Dermis blood vessel endothelial cell (primary cell): ENCODE measurements at places on chromosomes 11 and 22. TPM values are rescaled to one million over a fixed set of nuclear protein-coding genes. Genes with fewer than 3 reads are reported as not detected.

Gene GPR83
- not detected in 2 replicates for total RNA-seq

Gene IGSF22
- total RNA-seq = 0.19 TPM in 1 of 2 replicates, not detected in the other

Gene PIK3IP1
- total RNA-seq = 15.4 and 17.2 TPM in 2 replicates

Gene CREB3L1
- 0.33 and 0.68 TPM in 2 replicates for total RNA-seq

Gene SFI1
- 17.9 and 23.6 TPM in 2 replicates for total RNA-seq

Gene SERPING1
- total RNA-seq = 0.19 and 0.85 TPM in 2 replicates

Gene MIOX
- not detected in 2 replicates for total RNA-seq

Gene CHRM1
- total RNA-seq = not detected in 2 replicates

Gene TSPAN4
- total RNA-seq = 167 and 179 TPM in 2 replicates

Gene NLRP14
- not detected in 2 replicates for total RNA-seq

Gene SMIM35
- total RNA-seq = not detected in 2 replicates

Gene KLHL35
- total RNA-seq = 0.85 and 1.5 TPM in 2 replicates

Gene SYTL2
- total RNA-seq = 1.7 and 2.0 TPM in 2 replicates

Gene OR2D2
- 0.17 TPM in 1 of 2 replicates, not detected in the other for total RNA-seq

Gene MS4A13
- total RNA-seq = not detected in 2 replicates

Gene DMC1
- total RNA-seq = 0.85 and 1.8 TPM in 2 replicates

Gene PLAAT3
- 59.1 and 85.3 TPM in 2 replicates for total RNA-seq

Gene ELP4
- total RNA-seq = 17.5 and 18.9 TPM in 2 replicates

Gene RAD9A
- 5.2 and 5.6 TPM in 2 replicates for total RNA-seq

Gene APOL4
- 2.4 and 3.1 TPM in 2 replicates for total RNA-seq

Gene OR52H1
- total RNA-seq = not detected in 2 replicates

Gene B3GAT3
- total RNA-seq = 16.2 and 18.2 TPM in 2 replicates

Gene KRTAP5-8
- total RNA-seq = not detected in 2 replicates

Gene IGLL1
- total RNA-seq = not detected in 2 replicates

Gene WNT11
- total RNA-seq = 0.09 TPM in 1 of 2 replicates, not detected in the other

Gene CCS
- total RNA-seq = 27.2 and 33.5 TPM in 2 replicates

Gene MPEG1
- total RNA-seq = not detected in 2 replicates

Gene SAA1
- total RNA-seq = 0.98 and 3.1 TPM in 2 replicates

Gene OR8A1
- not detected in 2 replicates for total RNA-seq

Gene MAPK8IP2
- 0.34 and 0.51 TPM in 2 replicates for total RNA-seq

Gene CASP5
- total RNA-seq = not detected in 2 replicates

Gene MCAT
- total RNA-seq = 11.7 and 14.8 TPM in 2 replicates

Gene HTR3A
- total RNA-seq = not detected in 2 replicates

Gene SLC25A18
- total RNA-seq = not detected in 2 replicates

Gene PATE2
- not detected in 2 replicates for total RNA-seq

Gene TEX12
- not detected in 2 replicates for total RNA-seq

Gene SAA2
- 0.70 and 2.0 TPM in 2 replicates for total RNA-seq

Gene UBQLNL
- 0.05 TPM in 1 of 2 replicates, not detected in the other for total RNA-seq

Gene ADM2
- 0.34 and 0.60 TPM in 2 replicates for total RNA-seq

Gene TRIM51
- total RNA-seq = not detected in 2 replicates

Gene KRTAP5-7
- not detected in 2 replicates for total RNA-seq

Gene KCNQ1OT1
- 0.70 and 1.5 TPM in 2 replicates for total RNA-seq

Gene LINC01488
- total RNA-seq = not detected in 2 replicates

Gene PLAAT5
- total RNA-seq = not detected in 2 replicates

Gene TSSC4
- 56.6 and 87.6 TPM in 2 replicates for total RNA-seq

Gene BTG4
- total RNA-seq = not detected in 2 replicates
